ENCODE measurements at places on chromosomes 11 and 22. TPM values are rescaled to one million over a fixed set of nuclear protein-coding genes. Genes with fewer than 3 reads are reported as not detected.
A peak's percentile ranks its signal among the peaks of the same experiment; 100 is the strongest.

GRCh38 chr11:279966-280705 lies 1.9 kb downstream of the NLRP6 start:
- DNase-seq = no peak

DNA sequence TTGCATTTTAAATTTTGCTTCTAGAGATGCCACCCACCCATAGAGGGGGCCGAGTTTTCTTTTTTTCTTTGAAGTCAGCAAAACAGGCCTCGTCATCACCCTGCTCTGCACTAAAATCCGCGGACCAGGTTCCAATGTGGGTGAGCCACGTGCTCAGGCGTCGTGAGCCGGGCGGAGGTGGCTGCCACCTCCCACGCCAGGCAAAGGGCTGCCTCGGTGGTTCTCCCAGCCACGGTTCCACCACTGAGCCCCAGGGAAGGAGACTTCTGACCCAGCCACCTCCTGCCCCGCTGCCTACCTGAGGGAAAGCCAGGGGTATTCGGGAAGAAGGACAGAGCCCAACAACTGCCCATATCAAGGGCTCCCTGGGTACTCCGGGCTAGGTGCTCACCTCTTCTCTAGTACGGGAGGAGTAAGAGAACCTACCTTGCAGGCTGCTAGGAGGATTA lies 45.3 kb downstream of the MN1 start:
- DNase-seq = no peak

- DNase-seq = no peak
Measured at GRCh38 chr22:44221710-44222475, 41.2 kb downstream of the PARVG start.

- DNase-seq = no peak
Measured at GRCh38 chr11:22317656-22318055, 20.5 kb upstream of the SLC17A6 start.

- DNase-seq = no peak
Measured at GRCh38 chr11:117884994-117885393, 8.5 kb upstream of the FXYD6 start.

GRCh38 chr11:62337303-62338181 lies at the start of gene ASRGL1:
TSS of gene ASRGL1 (plus strand) at chr11:62337448. CDS start at chr11:62337978, 530 bp downstream.
- peak; percentile 53 for DNase-seq

- DNase-seq = no peak
Measured at GRCh38 chr22:50563413-50564160, 868 bp upstream of the SYCE3 start.

DNA sequence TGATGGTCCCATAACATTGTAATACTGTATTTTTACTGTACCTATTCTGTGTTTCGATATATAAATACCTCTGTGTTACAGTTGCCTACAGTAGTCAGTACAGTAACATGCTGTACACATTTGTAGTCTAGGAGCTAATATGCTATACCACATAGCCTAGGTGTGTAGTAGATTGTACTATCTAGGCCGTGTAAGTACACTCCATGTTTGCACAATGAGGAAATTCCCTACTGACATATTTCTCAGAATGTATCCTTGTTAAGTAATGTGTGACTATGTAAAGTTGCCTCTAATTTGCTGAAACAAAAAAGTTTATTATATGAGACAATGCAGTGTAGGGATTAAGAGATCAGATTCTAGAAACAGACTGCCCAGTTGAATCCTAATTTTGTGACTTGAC lies 21.3 kb downstream of the CAPRIN1 start:
- no peak for DNase-seq

GRCh38 chr22:28269277-28269676 lies 350.2 kb upstream of the PITPNB start:
- no peak for DNase-seq

DNA sequence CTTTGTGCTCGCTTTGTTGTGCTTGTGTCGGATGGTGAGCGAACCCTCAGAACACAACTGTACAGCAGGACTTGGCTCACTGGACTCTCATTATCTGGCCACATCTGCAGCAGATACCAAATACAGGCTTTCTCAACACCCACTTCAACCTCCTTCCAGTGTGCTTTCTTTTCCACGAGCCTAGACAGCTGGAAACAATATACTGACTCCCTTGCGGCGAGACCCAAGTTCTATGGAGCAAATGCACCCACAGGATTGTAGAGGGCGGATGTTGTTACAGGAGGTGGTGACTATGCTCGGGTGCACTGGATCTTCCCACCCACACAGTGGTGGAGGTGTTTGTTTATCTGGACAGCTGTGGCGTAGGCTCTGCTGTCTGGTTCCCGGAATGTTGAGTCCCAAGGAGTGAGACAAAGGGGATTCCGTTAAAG lies 204.3 kb downstream of the TENM4 start:
- no peak for DNase-seq

- no peak for DNase-seq
Measured at GRCh38 chr11:71251761-71252268, 562 bp downstream of the SHANK2 start.

The OR4X2 gene
- total RNA-seq = not detected

DNA sequence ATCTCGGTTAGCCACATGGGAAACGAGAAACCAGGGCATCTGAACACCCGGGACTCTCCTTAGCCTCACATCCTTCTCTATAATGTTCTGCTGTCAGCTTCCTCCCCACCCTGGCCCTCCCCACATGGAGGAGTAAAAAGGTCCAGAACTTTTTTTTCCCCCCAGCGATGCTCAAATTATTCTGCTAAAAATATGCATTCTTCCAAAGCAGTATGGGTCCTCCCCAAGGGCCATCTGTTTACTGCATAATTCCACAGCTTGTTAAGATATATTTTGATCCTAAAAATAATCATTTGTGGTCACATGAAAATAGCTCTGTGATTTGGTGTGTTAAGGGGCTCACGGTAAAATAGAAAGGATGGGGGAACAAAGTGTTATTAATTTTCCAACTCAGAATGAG lies 281.5 kb upstream of the NARS2 start:
- DNase-seq = no peak

The EMID1 gene
- 0.24 TPM for total RNA-seq

DNA sequence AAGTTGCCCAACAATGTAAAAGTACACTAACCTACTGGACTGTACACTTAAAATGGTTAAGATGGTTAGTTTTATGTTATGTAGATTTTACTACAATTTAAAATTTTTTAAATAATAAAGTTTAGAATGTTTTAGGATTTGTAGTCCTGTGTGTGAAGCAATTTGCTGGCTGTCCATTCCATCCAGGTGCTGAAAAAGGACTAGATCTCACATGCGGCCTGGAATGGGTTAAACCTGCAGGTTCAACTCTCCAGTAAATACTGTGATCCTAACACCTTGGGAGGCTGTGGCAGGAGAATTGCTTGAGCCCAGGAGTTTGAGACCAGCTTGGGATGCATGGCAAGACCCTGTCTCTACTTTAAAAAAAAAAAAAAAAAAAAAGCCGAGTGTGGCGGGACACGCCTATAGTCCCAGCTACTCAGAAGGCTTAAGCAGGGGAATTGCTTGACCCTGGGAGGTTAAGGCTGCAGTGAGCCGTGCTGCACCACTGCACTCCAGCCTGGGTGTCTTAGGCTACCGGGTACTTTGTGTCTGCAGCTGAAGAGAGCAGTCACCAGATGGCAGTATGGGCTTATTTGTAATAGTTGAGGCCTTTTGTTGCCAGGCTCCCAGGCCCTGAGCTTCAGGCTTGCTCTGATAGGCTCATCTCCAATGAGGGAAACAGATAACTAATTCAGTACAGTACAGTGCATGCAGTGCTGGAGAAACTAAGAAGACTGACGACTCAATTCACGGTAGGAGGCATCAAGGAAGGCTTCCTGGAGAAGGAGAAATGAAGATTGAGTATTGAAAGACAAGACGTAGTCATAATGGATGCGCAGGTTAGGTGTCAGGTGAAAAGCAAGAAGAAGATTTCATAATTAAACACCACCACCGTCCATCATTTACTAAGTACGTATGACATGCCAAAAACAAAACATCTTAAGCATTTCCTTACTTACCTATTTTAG lies 64.7 kb upstream of the ASPHD2 start:
- peak; percentile 77 for DNase-seq

DNA sequence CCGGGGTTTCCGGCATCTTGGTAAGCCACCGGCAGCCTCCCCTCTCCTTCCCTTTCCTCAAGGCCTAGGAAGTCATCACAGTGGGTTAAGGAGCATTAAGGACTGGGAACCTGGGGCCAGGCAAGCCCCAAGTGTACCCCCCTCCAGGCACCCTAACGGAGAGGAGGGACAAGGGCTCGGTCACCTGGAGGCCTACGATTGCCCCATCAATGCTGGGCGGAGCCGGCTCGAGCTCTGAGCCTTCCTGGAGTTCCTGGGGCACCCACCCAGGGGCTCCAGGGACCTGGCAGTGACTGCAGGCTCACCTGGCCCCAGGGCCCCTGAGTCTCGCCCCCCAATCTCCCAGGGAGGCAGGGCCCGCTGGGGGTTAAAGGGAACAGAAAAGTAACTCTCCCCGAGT lies 34.5 kb upstream of the EIF3D start:
- DNase-seq = no peak

- DNase-seq = no peak
Measured at GRCh38 chr22:19105867-19106802, 16.1 kb downstream of the DGCR2 start.

The SMIM38 gene
- 1.8 TPM for total RNA-seq

DNA sequence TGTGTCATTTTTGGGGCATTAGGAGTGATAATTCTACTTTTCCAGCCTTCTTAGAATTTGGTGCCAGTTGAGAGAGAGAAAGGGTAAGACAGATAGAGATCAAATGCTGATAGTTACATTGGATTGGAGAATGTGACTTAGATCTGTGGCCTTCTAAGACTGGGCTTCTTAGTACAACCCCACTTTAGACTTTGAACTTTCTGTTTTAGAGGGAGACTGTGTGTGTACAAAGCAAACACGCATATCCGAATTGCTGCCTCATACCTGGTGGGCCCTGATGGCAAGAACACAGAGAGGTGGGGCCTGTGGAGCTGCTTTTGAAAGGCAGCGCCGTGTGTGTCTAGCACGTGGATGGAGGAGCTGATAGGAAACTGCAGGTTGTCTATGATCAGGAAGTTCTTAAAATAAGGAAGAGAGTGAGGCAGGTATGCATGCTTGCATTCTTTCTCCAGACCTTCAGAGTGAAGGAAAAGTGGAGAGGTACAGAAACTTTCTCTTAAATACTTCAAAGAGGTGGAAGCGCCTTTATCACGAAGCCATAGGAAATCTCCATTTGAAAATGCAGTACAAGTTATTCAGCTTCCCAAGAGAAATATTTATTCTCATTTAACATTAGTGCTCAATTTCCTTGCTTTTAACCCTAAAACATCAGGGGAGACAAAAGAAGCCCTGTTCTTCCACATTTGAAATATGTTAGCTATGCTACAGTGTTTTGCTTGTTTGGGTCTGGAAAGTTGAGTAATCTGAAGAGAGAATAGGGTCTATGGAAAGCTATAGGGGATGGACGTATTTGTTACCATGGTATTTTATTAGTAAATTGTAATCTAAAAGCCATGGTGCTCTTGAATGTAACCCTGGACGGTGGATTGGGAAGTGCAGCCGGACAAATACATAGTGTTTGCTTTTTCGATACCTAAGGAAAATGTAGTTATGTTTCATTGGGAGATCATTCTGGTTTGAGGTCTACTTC lies 13.7 kb downstream of the PDHX start:
- no peak for DNase-seq

The NPTXR gene
- 2.7 TPM for total RNA-seq

- DNase-seq = no peak
Measured at GRCh38 chr22:38355275-38355674, 38.0 kb upstream of the CSNK1E start.

The MS4A4E gene
- not detected for total RNA-seq

DNA sequence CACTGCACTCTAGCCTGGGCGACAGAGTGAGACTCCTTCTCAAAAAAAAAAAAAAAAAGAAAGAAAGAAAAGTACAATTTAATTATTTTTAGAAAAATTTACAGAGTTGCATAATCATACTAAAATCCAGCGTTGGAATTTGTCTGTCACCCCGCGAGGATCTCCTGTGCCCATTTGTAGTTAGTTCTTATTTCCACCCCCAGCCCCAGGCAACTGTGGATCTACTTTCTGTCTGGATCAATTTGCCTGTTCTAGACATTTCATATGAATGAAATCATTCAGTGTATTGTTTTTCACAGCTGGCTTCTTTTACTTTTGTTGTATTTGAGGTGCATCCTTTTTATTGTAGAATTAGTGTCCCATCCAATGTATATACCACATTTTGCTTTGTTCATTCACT lies 102.6 kb upstream of the RASSF10 start:
- no peak for DNase-seq

- no peak for DNase-seq
Measured at GRCh38 chr11:113529606-113530005, 54.4 kb upstream of the DRD2 start.

DNA sequence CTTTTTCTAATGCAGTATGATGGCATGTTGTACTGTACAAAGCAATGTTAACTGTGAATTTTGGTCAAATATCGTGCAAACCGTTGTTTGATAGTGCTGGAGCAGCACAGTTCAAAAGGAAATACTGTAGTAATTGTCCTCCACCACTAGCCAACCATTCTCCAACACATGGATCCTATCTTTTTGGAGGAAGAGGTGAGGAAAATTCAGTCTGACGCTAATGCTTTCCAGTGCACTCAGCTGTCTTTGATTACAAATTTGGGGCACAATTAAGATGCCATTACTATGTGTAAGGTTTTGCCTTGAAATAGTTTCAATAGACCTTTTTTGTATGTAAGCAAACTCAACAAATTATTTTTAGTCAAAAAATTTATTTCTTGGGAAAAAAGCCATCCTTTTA lies 240.5 kb upstream of the CCDC179 start:
- DNase-seq = no peak

GRCh38 chr11:92048415-92048814 lies 176.2 kb upstream of the FAT3 start:
- no peak for DNase-seq

The ANO1 gene
- 2.6 TPM for total RNA-seq

DNA sequence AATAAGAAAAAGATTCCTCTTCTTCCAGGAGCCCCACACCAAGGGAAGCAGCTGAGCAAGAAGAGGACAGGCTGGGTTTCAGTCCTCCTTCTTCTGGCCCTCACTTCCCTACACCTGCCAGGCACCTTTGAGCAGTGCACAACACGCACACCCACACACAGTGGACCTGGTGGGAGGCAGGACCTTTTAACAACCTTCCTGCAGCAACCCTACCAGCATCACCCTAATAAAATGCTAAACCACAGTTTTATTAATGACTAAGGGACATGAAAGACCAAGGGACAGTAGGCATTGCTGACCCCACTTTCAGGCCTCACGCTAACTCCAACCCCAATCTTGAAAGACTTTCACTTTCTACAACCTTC lies 12.2 kb downstream of the ARAP1 start:
- DNase-seq = no peak

GRCh38 chr11:100756559-100756958 lies 69.5 kb downstream of the ARHGAP42 start:
- no peak for DNase-seq

GRCh38 chr11:45096636-45097035 lies 49.8 kb upstream of the PRDM11 start:
- no peak for DNase-seq

GRCh38 chr22:44622147-44622427 lies 79.9 kb upstream of the PRR5 start:
- no peak for DNase-seq

- DNase-seq = no peak
Measured at GRCh38 chr22:39381009-39381755, 18.4 kb upstream of the TAB1 start.

The PVALB gene
- total RNA-seq = not detected
